ENCODE measurements at places on chromosomes 2 and 18.

DNA sequence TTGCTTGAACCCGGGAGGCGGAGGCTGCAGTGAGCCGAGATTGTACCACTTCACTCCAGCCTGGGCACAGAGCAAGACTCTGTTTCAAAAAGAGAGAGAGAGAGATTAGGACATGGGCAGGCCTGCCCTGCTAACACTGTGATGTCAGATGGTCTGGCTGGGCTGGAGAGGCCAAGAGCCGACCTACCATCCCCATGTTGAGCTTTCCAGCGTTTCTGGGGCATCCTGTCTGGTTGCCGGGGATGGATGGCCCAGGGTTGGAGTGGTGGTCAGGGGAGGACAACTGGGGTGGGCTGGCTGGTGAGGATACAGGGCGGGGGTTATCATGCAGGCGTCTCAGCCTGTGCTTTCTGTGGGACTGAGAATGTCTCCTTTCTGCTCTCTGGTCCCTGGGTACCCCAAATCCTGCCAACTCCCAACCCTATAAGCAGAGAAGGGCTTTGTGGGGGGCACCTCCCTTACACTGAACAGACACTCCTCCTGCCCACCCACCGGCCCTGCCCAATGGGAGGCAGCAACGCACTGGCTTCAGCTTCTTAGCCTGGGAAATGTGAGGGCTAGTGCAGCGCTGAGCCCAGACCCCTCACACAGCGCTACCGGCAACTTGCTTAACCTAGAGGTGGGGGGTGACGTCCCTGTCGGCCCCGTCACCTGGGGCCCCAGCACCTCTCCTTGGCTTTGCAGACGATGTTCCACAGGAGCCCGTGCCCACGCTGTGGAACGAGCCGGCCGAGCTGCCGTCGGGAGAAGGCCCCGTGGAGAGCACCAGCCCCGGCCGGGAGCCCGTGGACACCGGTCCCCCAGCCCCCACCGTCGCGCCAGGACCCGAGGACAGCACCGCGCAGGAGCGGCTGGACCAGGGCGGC, 5.4 kb downstream of the SNORC start:
- DNase-seq, result no peak

DNA sequence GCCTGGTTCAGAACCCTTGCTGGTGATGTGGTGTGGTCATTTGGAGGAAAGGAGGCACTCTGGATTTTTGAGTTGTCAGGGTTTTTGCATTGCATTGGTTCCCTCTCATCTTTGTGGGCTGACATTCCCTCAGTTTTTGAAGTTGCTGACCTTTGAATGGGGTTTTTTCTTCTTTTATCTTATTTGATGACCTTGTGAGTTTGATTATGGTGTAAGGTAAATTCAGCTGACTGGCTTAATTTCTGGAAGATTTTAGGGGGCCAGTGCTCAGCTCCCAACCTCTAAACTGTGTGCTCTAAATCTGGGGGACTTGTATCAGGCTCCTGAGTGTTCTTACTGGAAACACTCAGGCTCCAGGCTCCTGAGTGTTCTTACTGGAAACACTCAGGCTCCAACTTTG, 225.9 kb downstream of the MEIS1 start:
- no peak for DNase-seq

- DNase-seq, result no peak
Measured at GRCh38 chr18:76679259-76679658, 143.1 kb upstream of the ZNF236 start.

GRCh38 chr2:229931241-229931640, 8.9 kb downstream of the FBXO36 start:
- DNase-seq, result no peak

GRCh38 chr18:45567123-45567522, 48.2 kb upstream of the SLC14A2 start:
- peak; percentile 75 for DNase-seq

GRCh38 chr2:75602724-75603342, 42.1 kb upstream of the EVA1A start:
- DNase-seq, result no peak

- DNase-seq, result no peak
Measured at GRCh38 chr18:52888014-52888413, 548.0 kb downstream of the DCC start.

DNA sequence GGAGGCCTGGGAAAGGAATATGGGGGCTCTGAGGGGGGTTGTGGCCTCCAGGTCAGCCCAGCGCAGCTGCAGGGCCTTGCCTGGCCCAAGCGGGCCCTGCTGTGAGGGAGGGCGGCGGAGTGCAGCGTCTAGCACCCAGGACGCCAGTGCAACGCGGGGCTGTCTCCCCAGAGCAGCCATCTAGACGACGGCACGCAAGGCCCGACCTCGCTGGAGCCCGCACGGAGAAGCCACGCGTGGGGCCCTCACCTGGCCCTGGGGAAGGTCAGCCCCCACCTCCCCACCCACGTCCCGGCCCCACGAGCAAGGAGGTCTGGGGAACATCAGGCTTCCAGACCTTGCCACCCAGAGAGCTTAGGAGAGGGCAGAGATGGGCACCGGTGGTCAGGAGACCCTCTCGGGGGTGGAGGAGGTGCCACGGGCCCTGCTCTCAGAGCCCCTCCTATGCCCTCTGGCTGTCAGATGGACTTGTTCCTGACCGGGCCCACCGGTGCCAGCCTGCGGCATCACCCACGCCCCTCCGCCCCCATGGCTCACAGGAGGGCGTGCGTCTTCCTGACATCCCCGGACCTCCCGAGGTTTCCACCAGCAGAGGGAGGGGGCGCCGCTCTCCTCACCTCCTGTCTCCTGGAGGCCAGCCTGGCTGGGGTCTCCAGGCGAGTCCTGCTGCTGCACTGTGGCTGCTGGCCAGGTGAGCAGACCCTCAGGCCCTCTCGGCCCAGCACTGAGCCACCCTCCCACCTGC, 17.0 kb downstream of the GPR35 start:
- DNase-seq, result no peak

GRCh38 chr2:180991361-180991760, 11.0 kb downstream of the UBE2E3 start:
- DNase-seq, result no peak

All from femur (tissue), 1 donor.